ENCODE measurements at places on chromosomes 12 and 14. TPM values are rescaled to one million over a fixed set of nuclear protein-coding genes. Genes with fewer than 3 reads are reported as not detected.

DNA sequence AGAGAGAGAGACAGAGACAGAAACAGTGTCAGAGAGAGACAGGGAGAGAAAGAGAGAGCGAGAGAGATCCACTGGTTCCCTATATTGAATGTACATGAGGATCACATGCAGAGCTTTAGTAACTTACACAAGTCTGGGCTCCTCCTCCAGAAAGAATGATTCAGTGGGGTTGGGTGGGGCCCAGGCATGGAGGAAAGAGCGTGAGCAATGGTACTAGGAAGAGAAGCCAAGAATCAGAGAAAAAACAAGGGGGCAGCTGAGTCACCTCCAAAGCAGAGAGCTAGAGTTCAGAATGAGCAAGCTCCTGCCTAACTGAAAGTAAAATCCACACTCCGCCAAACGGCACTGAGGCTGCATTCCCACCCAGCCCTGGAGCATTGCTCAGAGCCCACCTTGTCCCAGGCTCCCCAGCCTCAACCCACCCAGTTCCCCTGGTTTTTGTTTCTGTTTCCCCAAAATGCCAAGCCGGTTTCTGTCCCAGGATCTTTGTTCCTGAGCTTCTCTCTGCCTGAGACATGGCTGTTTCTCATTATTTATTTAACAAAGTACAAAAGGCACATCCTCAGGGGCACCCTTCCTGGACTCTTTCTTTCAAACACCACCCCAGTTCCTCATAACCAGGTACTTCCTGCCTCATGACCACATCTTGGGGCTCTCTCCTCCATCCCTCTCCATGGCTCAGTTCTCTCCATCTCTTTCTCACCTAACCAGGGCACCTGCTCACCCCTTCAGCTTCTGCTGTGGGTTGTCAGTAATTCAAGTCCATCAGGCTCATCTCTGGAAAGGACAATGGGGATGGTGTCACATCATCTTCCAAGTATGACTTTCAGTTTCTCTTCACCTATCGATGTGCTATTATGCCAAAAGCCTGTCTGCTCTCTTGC is 670.3 kb upstream of the TBX3 start:
- peak; percentile 85 for DNase-seq

Gene WASHC3
- polyA plus RNA-seq = 39.1 TPM

Gene CLEC2D
- polyA plus RNA-seq = 1.3 TPM

DNA sequence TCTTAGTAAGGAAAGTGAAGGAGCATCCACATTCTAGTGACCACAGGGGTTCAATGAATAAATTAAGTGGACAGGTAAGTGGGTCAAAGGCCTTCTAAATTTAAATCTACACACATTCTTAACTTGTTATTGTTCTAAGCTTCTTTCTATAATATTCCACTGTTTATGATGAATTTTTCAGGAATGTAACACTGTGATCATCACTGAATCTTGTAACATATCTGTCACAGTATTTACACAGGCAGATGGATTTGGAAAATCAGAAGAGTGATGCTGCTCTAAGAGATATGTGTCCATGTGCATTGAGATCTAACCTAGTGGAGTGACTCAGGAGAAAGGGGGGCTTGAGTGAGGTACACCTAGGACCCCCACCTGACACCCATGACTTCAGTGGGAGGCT is 115.4 kb upstream of the OVCH1 start:
- DNase-seq = no peak

Gene MUCL1
- polyA plus RNA-seq = not detected

Gene EML5
- polyA plus RNA-seq = 0.86 TPM
